ENCODE measurements at places on chromosomes 6 and 20.

DNA sequence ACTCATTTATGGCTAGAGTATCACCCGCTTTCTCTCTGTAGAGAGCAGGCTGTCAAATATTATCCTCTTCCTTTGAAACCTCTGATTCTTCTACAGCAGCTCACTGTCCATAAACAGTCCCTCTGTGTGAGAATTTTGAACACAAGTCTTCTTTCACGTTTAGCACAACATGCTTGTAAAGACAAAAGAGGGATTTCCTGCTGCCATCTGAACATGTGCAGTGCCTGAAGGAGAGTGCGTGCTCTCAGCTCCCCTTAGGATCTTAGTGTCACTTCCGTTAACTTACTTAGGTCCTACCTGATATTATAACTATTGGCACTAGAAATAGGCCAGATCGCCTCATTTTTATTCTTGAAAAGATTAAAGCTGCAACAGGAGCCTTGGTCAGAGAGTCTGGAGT, 50.9 kb downstream of the FNDC1 start:
- DNase-seq = no peak

GRCh38 chr6:75621846-75622245, 20.2 kb downstream of the SENP6 start:
- no peak for DNase-seq

GRCh38 chr6:148720897-148721296, 25.9 kb upstream of the UST start:
- DNase-seq = no peak

DNA sequence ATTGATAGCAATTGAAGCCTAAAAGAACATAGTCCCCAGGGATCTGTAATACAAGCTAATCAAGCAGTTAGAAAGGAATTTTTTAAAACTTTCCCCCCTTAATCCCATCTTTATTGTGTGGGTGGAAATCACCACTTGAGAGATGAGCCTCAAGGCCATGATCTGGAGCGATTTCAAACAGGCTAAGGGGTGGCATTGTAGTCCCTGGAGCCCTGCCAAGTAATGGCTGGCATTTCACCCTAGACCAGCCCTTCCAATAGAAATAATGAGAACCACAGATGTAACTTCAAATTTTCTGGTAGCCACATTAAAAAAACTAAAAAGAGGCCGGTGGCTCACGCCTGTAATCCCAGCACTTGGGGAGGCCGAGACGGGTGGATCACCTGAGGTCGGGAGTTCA, 46.9 kb downstream of the PRDM1 start:
- no peak for DNase-seq

DNA sequence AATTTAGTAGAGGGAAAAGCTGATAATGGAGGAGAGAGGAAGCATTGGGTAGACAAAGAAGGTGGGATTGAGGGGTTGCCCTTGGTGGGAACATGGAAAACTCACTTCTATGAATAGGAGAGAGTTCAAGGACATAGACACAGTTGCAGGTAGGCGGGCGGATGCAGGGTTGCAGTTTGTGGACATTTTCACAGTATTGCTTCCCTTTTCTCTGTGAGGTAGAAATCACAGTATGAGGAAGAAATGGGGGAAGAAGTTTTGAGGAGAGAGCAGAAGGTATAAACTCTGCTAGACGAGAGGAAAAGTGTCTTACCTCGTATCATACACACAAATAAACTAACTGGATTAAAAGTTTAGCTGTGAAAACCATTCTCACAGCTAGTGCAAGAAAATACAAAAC, 200.7 kb upstream of the ECI2 start:
- DNase-seq = no peak

- DNase-seq = no peak
Observed at GRCh38 chr6:39927159-39927558, 7.1 kb downstream of the MOCS1 start.

Measured in activated T-helper 1 cell treated with anti-CD3 and anti-CD28 coated beads, Interleukin-2, amount 50 U/mL, for 16 hours (primary cell).